Fibroblast of skin of right biceps (primary cell): ENCODE measurements at places on chromosomes 11 and 22.

- peak; percentile 58 for DNase-seq
These were observed 65.4 kb upstream of the CRTAM start for GRCh38 chr11:122772945-122773344.

DNA sequence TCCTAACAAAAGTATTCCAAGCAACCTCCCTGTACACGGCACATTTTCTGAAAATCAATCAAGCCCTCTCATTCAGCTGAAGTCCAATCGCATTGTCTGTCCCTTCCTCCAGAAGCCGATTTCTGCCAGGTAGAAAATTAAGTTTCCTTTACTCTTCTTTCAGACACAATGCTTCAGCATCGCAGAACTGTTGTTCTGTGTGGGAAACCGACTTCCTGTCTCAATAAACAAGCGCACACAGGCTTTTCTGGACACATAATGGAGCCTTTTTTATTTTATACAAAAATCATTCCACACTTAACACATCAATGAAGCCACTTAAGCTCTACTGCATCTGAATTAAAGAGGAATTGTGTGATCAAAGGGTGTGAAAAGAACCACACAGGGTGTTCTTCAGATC, 75.6 kb downstream of the BLID start:
- DNase-seq, result no peak

DNA sequence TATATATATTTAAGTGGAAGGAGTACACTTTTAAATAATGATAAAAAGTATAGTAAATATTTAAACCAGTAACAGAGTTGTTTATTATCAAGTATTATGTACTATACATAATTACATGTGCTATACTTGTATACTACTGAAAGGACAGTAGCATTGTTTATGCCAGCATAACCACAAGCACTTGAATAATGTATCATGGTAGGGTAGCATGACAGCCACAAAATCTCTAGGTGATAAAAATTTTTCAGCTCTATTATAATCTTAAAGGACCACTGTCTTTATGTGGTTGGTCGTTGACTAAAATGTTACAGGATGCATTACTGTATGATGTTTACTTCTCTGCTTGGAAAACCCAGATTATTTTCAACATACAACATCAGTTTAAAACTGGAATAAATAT, 349.2 kb downstream of the CASP12 start:
- DNase-seq, result no peak

- no peak for DNase-seq
These were observed 51.6 kb upstream of the TTLL12 start for GRCh38 chr22:43238526-43239006.

- DNase-seq, result no peak
These were observed 75.0 kb upstream of the PRODH start for GRCh38 chr22:19011075-19011474.

DNA sequence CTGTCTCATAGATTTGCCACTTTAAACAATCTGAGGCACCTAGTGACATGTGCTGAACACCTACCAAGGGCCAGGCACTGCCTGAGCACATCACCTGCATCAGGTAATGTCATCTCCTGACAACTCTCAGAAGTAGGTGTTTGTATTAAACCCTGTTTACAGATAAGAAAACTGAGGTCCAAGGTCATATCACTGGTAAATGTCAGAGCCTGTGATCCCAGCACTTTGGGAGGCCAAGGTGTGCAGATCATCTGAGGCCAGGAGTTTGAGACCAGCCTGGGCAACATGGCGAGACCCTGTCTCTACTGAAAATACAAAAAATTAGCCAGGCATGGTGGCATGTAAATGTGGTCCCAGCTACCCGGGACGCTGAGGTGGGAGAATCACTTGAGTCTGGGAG, 39.1 kb upstream of the ACCSL start:
- DNase-seq, result no peak

GRCh38 chr22:22408731-22409696, 99.5 kb downstream of the ZNF280B start:
- peak; percentile 3 for DNase-seq

DNA sequence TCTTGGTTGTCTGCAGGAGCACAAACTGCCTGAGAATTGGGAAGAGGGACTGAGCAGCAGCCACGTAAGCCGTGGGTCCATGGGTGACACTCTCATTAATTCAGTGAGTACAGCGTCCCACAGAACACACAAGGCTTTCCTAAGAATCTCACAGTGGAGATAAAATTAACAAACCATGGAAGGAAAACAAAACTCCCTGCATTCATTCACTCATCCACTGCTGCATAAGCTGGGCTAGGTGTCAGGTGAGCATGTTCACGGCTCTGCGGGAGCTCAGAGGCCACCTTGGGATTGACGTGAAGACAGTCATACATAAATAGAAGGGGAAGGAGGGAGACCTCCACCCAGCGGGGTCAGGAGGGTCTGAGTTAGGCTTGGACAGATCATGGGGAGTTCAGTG, 1442.7 kb downstream of the TBC1D22A start:
- no peak for DNase-seq

DNA sequence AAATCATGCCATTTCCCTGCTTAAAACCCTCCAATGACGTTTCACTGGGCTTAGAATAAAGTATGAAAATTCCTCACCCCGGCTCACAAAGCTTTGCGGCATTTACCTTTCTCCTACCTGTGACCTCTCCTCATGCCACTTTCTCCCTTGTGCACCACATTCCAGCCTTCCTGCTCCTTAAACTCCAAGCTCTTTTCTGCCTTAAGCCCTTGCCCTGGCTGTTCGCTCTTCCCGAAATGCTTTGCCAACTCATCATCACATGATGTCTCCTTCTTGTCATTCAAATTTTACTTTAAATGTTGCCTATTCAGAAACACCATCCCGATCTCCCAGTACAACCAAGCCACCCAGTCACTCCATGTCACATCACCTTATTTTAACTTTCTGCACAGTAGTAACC, 2.0 kb downstream of the PLEKHA7 start:
- DNase-seq, result no peak

DNA sequence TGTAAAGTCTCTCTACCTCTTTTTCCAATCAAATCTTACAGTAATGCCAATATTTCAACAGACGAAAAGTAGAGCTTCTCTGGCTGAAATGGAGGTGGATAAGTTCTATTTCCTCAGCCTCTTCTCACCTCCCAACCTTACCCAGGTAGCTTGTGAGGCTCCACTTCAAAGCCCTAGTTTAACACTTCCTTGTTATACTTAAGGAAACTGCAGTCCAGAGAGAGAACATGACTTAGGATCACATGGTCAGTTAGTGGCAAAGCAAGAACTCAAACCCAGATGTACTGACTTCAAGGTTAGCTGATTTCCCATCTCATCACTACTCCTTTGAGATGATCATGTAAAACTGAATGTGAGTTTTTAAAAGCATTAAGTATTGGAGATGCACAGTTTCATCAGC, 32.5 kb downstream of the PAK1 start:
- no peak for DNase-seq

- no peak for DNase-seq
These were observed 19.1 kb downstream of the LRP5 start for GRCh38 chr11:68331338-68331947.

DNA sequence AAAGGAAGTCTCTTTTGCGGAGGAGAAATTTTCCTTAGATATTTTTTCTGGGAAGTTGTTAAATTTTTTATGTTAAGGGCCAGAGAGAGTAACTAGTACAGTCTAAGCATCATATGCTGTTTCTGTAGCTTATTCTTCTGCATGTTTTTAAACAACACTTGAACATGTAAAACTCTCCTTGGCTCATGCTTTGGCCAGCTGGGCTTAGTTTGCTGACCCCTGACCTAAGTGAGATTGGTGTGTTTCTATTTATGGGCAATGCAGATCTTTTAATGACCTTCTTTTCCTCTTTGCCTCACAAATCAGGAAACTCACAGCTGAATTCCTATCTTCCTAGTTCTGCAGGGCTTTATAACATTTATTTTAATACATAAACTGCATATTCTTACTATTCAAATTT, 942.5 kb downstream of the OPCML start:
- no peak for DNase-seq

DNA sequence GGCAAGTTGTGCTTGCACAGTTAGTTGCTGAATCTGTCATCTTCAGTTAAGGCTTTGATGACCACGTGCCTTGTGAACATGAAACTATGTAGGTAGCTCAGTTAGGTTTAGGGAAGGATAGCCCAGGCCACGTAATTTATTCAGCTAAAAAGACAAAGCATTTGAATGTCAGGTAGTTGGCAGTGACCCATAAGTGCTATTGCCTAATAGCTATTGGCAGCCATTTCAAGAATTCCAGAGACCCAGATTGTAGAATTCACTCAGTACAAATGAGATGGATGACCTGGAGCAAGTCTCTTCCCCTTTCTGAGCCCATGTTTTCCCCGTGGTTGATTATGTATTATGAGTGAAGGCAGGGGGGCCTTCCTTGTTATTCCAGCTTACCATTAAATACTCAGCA, 265.3 kb upstream of the ANO5 start:
- no peak for DNase-seq

DNA sequence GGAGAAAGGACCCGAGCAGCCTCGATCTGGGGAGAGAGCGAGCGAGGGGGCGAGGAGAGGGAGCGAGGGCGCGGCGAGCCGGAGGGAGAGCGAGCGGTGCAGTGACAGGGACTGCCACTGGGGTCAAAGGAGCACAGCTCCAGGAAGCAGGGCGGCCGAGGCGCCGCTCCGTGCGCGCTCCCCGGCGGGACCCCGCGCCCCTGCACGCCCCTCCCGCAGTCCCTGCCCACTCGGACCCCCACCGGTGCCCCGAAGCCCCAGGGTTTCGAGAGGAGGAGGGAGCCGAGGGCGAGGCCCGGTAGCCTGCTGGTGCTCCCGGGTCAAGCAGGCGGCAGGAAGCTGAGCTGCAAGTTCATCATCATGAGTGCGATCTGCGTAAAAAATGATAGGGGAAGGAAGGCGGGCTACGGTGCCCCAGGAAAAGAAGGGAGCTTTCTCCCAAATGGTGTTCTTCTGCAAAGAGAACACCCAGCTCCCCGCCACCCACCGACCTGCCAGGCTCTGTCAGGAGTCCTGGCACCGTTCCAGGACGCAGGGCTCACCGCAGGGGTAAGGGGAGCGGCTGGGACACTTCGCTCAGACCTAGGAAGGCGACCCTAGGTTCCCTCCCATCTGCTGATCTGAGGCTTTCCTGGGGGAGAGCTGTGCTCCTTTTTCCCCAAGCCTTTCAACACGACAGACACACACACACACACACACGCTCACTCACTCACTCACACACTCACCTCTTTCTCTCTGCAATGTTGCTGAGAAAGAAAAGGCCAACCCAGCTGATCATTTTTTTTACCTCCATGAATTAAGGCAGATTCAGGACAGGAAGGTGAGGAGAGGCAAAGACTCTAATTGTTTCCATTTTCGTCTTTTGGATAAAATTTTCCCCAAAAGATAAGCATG, at the start of gene MPPED2:
Gene MPPED2 (minus strand): TSS at position 103 of the 894 bp plus-strand sequence. CDS start 5,980 bp downstream, outside the sequence.
- DNase-seq, result no peak

DNA sequence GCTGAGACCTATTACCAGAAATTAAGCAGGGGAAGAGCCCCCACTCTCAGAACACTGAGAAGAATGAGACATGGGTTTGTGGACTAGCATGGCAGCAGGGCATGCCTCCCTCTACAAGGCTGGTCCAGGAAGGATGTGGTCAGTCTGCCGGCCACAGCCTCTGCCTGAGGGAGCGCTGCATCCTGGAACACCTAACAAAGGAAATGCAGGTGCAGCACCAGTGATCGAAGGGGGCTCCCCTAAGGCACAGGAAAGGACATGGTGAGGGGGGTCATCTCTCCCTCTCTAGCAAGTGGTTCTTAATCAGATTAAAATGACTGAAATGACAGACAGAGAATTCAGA, 40.6 kb upstream of the ARL14EP start:
- DNase-seq, result no peak

GRCh38 chr11:84398017-84398626, 1112.0 kb upstream of the CCDC90B start:
- DNase-seq, result peak; percentile 46

DNA sequence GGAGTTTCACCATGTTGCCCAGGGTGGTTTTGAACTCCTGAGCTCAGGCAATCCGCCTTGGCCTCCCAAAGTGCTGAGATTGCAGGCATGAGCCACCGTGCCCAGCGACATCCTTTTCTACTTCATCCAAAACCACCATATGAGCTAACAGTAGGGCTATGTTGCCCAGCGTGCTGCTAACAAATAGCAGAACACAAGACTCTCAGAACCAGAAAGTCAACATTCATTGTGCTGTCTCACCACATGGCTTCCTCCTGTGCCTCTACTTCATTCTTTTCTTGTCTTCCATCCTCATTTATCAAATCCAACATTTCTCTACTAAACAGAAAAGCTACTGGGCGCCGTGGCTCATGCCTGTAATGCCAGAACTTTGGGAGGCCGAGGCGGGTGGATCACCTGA, 12.0 kb upstream of the DENND5A start:
- DNase-seq, result no peak

DNA sequence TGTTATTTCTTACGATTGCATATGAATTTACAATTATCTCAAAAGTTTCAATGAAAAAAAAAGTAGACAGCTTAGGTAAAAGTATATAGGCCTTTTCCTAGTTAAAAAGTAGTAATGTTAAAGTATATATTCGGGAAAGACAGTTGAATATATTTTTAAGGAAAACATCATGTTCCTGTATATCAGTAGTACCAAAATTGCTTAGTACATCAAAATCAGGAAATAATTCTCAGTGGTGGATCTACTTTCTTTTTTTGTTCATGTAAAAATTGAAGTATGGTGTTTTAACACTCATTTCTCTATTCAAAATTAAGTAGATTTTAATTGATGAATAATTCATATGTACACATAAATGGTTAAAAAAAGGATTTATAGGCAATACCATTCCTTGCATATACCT, 73.9 kb downstream of the USP47 start:
- DNase-seq, result no peak

DNA sequence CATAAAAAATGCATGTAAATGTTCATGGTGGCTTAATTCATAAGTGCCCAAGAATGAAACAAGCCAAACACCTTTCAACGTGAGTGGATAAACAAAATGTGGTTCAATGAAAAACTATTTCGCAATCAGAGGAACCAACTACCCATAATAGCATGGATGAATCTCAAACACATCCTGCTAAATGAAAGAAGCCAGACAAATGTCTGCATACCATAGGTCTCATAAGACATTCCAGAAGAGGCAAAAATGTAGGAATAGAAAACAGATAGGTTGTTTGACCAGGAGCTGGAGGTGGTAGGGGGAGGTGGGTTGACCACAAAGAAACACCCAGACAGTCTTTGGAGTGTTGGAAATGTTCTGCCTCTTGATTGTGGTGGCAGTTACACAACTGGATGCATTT, 13.2 kb upstream of the OSBPL5 start:
- peak; percentile 77 for DNase-seq

DNA sequence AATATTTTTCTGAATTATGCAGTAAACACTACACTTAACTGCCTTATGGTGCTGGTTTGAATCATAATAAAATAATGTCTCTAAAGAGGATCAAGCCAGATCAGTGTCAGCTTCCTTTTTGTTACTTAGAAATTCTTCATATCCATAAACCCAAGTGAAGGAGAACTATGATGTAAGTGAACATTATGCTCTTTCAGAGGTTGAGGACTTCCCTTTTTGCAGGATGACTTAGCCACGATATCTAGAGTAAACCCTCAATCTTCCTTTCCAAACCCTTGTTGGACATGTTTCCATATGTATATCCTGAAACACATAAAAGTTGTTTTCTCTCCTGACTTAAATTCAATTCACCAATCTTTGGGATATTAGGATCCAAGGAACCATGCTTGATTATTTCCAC, 19.1 kb downstream of the OR8D1 start:
- no peak for DNase-seq
